Kidney glomerular epithelial cell (primary cell): ENCODE measurements at places on chromosomes 3 and 15.

DNA sequence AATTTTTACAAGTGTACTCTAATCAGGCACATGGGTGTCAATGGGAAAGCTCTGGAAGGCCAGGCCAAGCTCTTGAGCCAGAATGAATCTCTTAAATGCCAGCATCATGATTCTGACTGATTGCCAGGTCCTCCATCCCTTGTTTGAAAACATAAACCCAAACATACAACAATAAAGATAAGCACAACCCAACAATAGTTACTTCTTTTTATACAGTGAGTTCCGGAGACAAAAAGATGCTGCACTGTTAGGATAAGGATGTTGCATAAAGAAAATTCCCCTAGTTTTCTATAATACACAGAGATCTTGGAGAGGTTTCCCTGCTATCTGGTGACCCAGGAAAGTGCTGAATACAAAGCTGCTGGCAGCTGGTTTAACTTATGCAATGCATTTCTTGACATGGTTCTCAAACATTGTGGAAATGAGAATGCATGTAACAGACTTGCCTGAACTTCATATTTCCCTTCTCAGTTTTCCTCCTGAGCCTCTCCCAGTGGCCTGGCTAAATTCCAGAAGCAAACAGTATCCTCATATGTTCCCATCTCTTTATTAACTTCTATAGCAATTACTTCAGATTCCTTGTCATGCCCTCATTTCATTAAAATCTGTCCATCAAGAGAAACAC is 180.1 kb upstream of the PRICKLE2 start:
- DNase-seq, result no peak

GRCh38 chr3:22887664-22888291 is 315.3 kb upstream of the UBE2E2 start:
- peak; percentile 54 for DNase-seq

- DNase-seq, result peak; percentile 17
These were observed 105.9 kb upstream of the HERC1 start for GRCh38 chr15:63939531-63940130.

GRCh38 chr3:32483772-32484171 is 18.9 kb downstream of the CMTM6 start:
- no peak for DNase-seq

DNA sequence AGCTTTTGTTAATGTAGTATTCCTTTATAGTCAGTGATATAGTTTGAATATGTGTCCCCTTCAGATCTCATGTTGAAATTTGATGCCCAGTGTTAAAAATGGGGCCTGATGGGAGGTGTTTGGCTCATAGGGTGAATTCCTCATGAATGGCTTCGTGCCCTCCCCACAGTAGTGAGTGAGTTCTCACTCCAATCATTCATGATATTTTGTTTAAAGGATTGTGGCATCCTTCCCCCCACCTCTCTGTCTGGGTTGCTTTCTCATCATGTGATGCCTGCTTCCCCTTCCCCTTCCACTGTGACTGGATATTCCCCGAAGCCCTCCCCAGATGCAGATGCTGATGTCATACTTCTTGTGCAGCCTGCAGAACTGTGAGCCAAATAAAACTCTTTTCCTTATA is 649.8 kb upstream of the NR2F2 start:
- DNase-seq, result no peak

DNA sequence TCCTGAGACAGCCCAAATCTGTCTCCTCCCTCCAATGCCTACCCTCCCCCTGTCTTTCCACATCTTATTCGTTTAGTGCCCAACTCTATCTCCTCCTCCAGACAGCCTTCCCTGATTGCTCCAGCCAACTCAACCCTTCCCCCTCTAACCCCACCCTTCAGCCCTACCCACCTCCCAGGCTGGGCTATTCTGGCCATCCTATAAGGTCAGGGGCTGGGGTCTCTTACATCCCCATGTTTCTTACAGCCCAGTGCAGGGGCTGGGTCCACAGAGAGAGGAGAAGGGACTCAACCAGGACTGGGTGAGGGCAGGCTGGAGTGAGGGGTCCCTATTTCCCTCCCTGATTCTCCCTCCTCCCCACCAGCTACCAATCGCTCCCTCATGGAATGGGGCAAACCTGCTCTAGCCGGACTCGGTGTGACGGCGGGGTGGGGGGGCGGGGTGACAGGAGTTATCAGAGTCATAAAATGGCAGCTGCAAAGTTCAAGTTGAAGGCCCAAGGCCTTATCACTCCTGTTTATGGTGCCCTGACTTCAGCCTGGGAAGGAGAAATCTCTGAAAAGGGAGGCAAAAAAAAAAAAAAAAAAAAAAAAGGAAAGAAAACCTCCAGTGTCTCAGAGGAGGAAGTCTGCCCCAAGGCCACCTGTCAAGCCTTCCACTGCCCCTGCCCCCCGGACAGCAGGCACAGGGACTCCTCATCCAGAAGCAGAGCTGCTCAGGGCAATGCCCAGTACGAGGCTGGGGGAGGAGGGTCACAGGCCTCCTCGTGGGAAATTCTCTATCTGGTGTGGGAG is 2.1 kb downstream of the VIPR1 start:
- DNase-seq, result no peak

- DNase-seq, result peak; percentile 85
These were observed 56.8 kb downstream of the ZNF148 start for GRCh38 chr3:125318167-125318865.

DNA sequence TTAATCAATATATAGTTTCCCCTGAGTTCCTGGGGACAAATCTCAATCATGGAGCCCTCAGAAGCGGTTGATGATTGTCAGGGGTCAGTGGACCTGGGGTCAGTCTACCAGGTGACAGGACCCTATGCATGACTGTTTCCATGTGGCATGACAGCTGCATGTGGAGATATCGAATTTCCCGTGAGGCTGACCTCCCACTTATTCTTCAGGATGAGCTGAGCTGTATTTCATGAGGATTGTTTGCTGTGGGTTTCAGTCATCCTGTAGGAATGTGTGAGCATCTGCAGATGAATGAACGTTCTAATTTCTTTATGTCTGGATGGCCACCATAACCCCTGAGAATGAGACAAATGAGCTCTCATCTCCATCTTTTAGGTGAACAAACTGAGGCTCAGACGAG is 93.0 kb upstream of the HES1 start:
- DNase-seq, result peak; percentile 82

DNA sequence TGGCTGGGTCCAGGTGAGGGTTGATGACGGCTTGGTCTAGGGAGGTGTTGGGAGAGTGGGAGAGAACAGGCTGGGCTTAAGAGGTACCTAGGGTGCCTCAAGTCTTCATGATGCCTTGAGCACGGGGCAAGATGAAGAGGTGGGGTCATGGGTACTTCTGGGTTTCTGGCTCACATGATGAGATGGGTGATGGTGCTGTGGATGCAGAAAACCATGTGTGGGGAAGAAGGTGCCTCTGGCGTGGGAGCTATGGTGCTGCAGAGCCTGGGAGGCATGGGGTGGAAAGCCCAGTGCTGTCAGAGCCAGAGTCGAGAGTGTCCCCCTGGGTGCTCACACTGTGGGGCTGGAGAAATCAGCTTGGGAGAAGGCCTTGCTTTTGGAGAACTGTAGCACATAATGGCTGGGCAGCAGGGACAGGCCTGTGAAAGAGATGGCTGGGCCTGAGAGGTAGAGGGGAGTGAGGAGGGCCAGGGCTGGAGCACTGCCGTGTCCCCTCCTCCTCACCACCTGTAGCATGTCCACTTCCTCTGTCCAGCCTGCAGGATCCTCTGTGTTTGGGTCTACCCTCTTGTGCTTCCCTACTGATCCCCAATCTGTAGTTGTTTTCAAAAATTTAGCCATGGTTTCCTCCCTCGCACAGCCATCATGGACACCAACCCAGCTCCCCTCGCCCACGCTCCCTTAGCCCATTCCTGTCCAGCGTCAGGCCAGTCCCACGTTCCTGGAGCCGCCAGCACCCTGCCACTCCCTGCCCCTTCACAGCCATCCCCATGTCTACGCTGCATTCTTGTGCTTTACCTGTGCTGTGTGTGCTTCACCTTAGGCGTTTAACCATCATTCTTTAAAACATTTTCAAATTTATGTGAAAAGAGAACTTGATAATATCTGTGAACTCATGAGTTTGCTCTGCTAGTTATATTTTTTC is 132.0 kb downstream of the EEFSEC start:
- DNase-seq, result no peak

DNA sequence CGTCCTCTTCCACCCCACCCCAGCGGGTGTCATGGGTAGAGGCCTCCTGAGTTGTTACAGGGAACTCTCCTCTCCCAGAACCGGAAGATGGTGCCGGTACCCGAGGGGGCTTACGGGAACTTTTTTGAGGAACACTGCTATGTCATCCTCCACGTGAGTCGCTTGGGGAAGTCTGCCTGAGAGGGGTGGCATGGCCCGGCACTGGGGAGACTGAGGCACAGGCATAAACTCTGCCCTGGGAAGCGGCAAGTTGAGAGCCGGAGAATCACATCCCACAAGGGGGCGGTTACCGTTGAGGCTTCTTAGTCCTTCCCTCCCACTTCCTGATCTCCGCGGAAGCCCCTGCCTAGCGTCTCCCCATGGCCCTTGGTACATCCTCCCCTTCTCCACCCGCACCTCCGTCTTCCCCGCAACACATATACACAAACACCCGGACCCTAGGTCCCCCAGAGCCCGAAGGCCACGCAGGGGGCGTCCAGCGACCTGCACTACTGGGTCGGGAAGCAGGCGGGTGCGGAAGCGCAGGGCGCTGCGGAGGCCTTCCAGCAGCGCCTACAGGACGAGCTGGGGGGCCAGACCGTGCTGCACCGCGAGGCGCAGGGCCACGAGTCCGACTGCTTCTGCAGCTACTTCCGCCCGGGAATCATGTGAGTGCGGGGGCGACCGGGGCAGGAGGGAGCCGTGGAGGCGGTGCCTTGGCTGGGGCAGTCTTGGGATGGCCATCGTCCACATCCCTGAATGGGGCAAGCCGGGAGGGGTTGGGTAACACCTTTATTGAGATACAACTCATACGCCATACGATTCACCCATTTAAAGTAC is 3.4 kb downstream of the VILL start:
- DNase-seq, result peak; percentile 27

DNA sequence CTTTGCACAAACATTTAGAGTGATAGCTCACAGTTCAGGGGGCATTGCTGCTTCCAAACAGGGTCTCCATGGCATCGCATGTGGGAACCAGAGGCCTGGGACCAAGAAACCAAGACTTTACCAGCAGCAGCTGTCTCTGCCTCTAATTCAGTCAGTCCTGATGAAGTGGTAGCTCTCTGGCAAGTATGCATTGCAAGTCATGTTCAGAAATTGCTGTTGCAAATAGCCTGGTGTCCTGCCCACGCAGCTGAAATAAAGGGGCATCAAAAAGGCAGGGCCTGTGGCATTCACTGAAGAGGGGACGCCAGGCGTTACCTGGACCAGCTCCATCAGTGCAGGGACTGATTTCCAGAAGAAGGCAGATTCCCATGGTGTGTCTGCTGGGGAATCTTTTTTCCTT is 121.3 kb downstream of the CD47 start:
- no peak for DNase-seq

DNA sequence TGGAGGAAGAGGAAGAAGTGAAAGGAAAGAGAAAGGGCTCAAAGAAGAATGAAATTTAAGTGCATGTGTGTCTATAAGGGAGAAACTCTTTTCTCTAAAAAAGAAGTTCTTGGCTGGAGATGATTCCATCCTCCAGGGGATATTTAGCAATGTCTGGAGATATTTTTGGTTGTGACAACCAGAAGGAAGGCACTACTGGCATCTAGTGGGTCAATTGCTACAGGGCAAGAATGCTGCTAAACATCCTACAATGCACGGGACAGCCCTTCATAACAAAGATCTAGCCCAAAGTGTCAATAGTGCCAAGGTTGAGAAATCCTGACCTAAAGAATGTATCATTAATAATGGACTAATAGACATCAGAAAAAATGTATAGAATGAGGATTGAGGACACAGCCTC is 57.4 kb upstream of the ST3GAL6 start:
- no peak for DNase-seq

DNA sequence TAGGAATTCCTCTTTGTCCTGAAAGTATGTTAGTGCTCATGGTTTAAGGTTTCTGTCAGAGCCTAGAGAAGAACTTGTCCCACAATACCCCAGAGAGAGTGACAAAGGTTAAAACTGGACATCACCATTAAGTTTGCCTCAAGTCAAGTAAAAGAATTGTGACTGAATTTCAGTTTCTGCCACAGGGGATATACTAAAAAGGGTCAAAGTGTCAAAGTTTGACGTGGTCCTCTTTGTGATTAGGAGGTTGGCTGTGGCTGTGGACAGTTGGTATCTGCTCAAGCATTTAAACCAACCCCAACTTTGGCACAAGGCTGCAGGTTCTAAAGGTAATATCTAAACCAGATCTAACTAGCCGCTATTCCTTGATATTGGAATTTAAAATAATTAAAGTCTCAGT is 26.1 kb downstream of the FMN1 start:
- no peak for DNase-seq

GRCh38 chr3:143727391-143727790 is 120.9 kb downstream of the SLC9A9 start:
- DNase-seq, result peak; percentile 69

- DNase-seq, result no peak
These were observed 140.8 kb downstream of the TP63 start for GRCh38 chr3:189771842-189772450.

GRCh38 chr3:24151594-24151993 is 206.5 kb downstream of the NR1D2 start:
- no peak for DNase-seq

GRCh38 chr3:188106006-188106405 is 48.0 kb upstream of the LPP start:
- no peak for DNase-seq

GRCh38 chr3:193843474-193844301 is 250.7 kb downstream of the OPA1 start:
- peak; percentile 72 for DNase-seq

- DNase-seq, result no peak
These were observed 55.0 kb upstream of the LCTL start for GRCh38 chr15:66620744-66621344.

- no peak for DNase-seq
These were observed 626.0 kb downstream of the RBMS3 start for GRCh38 chr3:29906906-29907305.

DNA sequence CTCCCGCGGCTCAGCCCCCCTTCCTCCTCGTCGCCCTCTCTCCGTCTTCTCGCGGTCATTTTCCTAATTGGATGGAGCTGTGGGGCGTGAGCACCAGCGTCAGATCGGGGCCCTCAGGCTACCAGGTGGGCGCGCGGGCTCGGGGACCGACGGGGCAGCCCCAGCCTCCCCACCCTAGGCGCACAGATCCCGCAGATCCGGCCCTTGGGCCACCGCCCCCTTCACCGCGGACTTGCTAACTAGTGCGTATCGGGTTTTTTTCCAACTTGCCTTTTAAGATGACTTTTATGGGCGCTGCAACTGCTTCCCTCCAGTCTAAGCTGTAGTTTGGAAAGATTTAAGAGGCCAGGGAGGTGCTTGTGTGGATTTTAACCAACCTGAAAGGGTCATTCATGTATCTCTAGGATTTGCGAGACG is 1.3 kb downstream of the ZNF710 start:
- DNase-seq, result no peak

DNA sequence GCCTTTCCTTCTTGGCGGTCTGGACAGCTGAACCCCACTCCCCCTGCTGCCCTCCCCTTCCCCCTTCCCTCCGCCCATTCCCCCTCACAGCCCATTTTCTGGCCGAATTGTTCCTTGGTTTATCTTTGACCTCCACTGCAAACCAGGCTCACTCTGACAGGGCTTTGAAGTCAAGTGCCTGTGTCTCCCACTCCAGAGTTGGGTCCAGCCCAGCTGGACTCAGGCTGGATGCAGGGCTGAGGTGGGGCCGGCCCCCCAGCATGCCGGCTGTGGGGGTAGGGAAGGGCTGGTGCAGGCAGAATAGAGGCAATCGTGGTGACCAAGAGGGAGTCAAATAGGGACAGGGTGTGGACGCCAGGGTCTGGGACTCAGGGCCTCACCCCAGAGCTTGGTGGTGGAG is 57.0 kb upstream of the MRPS22 start:
- no peak for DNase-seq

- DNase-seq, result no peak
These were observed 27.0 kb downstream of the CCNL1 start for GRCh38 chr3:157132936-157133335.
